GM12878 (cell line): ENCODE measurements at places on chromosomes 6 and 20.

DNA sequence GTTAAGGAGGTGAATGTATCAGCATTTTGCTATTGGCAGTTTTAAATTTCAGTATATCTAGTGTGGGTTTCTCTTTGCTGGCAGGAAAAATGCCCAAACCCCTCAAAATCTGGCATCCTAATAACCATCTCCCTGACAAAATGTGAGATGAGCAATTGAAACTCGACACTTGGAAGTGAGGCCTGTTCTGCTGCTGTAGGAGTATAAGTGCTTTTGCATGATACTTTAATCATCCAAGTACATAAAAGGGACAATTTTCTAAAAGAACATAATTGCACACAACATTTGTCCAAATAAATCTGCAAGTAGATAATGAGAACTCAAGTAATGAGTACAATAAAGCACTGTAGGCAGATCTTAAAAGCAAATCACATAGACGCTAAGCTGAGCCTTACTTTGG, 36.5 kb downstream of the LAMP5 start:
- no peak for DNase-seq
- no peaks in the 10 kb centered on the region for H3K4me1 ChIP-seq
- H3K4me3 ChIP-seq, result no peak overlapping the region
- H3K36me3 ChIP-seq, result no peaks in the 10 kb centered on the region
- H3K27ac ChIP-seq, result no peak overlapping the region
- H3K27me3 ChIP-seq, result no peaks in the 10 kb centered on the region

DNA sequence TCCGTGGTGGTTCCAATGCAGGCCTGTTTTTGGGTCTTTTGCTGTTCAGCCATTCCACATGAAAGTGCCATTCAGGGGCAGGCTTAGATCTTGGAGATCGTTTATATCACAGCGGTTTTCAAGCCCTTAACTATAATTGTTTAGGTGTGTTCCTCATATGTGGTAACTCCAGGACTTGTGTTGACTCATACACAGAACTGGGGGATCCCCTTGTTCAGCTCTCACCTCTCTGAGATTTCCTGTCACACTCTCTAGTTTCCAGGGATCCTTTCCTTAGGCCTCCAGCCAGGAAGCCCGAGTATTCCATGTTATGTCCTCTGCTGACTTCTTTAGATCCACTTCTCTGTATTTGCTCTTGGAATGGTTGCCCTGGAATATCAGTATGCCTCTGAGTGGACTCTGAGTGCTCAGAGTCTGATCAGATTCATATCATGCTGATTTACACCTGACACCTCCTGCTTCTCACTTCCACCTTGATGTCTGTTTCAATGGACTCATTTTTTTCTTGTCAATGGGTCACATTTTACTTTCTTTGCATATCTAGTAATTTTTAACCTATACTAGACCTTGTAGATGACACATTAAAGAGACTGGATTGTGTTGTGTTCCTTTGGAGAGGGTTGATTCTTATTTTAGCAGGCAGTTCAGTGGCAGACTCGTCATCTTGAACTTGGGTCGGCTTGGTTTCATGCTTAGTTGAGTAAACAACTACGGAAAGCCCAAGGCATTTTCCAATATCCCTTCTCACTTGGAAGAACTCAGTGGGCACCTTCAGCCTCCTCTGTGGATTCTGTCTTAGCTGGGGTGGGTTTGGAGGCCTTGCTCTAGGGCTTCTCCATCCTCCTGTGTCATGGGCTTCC, 13.1 kb downstream of the NTSR1 start:
- DNase-seq, result no peak
- no peaks in the 10 kb centered on the region for H3K4me1 ChIP-seq
- H3K36me3 ChIP-seq, result no peaks in the 10 kb centered on the region
- no peak overlapping the region for H3K27ac ChIP-seq

DNA sequence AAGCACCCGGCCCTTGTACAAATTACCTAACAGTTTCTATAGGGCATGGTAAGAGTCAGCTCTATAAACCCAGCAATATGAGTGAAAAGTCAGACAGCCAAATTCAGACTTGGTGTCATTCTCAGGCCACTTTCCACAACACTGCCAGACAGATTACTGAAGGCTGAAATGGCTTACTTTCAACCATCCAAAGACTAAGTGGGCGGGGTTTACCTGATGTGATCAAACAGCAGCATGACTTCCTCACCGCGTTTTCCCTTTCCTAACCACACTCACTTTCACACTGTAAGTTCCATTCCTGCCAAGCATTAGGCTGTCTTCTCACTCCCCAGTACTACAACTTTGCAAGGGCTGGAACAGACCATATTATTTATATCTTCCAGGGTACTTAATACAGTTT, 85.9 kb downstream of the SMLR1 start:
- H3K27me3 ChIP-seq, result no peaks in the 10 kb centered on the region
- DNase-seq, result peak; percentile 21
- H3K4me1 ChIP-seq, result peaks cover 6% of the 10 kb centered on the region
- no peak overlapping the region for H3K27ac ChIP-seq
- no peaks in the 10 kb centered on the region; the same call in 1 of the 2 replicates for H3K36me3 ChIP-seq

- H3K27me3 ChIP-seq, result no peaks in the 10 kb centered on the region
- no peak overlapping the region for H3K27ac ChIP-seq
- H3K36me3 ChIP-seq, result no peaks in the 10 kb centered on the region
- no peak overlapping the region for H3K4me3 ChIP-seq
- no peaks in the 10 kb centered on the region for H3K4me1 ChIP-seq
Measured at GRCh38 chr6:133772567-133772966, 116.3 kb upstream of the TCF21 start.

- H3K27me3 ChIP-seq, result no peaks in the 10 kb centered on the region
- no peak for DNase-seq
- no peaks in the 10 kb centered on the region for H3K36me3 ChIP-seq
- H3K4me1 ChIP-seq, result peaks cover 7% of the 10 kb centered on the region
Measured at GRCh38 chr6:26198722-26199056, 111.5 kb downstream of the HFE start.

DNA sequence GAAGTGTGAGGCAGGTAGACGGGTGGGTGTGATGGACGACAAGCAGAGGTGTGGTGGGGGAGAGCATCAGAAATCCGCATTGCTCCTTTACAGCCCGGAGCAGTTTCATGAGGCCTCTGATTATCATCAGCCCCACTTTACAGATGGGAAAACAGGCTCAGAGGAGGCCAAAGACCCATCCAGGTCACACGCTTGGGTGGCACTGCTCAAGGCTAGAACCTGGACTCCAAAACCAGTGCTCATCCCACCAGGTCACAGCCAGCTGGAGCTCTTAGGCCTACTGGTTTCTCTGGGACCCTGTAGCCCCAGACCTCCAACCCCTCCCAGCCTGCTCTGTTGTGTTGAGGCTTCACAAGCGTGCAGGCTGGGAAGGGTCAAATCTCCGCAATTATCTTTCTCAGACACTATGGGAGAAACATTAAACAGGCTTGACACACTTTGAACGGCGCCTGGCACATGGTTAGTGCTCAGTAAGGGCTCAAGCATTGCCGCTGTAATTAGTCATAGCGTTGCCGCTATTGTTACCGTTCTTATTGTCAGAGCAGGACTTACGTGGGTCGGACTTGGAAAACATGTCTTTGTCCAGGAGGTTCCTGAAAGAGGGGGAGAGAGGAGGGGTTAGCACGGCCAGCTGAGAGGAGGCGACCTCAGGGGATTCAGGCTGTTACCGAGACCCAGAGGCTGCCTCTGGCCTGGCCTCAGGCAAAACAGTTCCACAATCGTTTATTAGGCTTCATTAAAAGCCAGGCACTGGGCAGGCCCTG, 16.6 kb downstream of the CPNE5 start:
- H3K4me3 ChIP-seq, result no peak overlapping the region
- no peaks in the 10 kb centered on the region for H3K4me1 ChIP-seq
- no peak overlapping the region for H3K27ac ChIP-seq

DNA sequence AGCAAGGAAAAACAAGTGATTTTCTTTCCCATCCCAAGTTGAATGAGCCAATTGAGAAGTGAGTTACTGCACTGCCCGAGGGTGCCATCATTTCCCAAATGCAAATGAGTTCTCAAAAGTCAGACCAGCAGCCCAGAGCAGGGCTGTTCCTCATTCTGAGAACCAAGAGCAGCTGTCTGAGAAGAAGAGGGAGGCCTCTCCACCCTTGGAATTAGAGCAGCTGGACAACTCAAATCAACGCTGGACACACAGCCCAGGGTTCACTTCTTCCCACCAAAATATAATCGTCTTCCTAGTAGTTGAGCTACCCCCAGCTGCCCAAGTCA, 4.6 kb upstream of the PREX1 start:
- no peaks in the 10 kb centered on the region for H3K36me3 ChIP-seq
- no peak for DNase-seq
- H3K4me1 ChIP-seq, result peaks cover 27% of the 10 kb centered on the region

DNA sequence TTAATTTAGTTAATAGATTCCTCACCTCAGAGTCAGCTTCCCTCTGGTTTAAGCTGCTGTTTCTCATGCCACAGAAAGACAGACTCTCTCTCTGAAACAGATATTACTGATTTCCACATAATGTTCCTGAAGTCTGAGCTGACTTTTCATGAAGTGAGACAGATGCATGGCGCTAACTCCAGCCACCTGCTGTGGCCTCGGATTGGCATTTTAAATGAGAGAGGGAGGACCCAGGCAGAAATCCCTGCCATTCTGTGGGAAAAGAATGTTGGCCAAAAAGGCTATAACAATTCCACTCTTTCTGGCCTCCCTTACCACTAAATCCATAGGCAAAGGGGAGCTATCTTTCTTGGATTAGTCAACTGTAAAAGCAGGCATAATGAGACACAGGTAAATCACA, 354.1 kb upstream of the CDH4 start:
- H3K4me1 ChIP-seq, result no peaks in the 10 kb centered on the region
- H3K27me3 ChIP-seq, result no peaks in the 10 kb centered on the region
- DNase-seq, result no peak
- no peak overlapping the region for H3K27ac ChIP-seq

DNA sequence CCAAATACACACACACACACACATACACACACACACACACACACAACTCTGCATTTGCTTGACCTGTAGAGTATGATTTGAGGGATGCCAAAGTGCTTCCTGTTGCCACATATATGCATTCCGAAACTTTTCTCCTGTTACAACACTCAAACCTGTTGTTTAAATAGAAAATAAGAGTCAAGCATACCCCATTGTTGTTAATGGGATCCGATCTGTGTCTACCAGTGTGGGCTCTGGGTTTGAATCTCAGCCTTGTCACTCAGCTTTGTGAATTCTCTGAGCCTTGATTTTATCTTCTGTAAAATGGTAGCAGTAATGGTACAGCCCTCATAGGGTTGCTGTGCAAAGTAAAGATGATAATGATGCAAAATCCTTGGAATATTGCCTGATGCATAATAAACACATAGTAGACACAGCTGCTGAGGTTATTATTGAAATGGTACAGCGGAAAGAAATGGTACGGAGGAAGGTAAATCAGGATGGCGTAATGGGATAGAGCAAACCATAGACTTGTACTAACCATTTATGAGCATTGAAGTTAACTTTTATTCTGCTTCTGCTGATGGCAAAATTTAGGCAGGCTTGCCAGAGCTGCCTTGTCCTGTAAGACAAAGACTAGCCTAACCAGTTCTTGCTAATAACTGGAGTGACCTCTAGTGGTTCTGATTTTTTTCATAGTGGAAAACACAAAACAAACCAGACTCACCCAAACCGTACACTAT, 113.5 kb upstream of the PHACTR1 start:
- no peak for DNase-seq
- H3K4me1 ChIP-seq, result peaks cover 32% of the 10 kb centered on the region
- H3K36me3 ChIP-seq, result no peaks in the 10 kb centered on the region
- H3K27ac ChIP-seq, result no peak overlapping the region

GRCh38 chr6:48996461-48997119, 466.5 kb downstream of the MMUT start:
- no peaks in the 10 kb centered on the region for H3K27me3 ChIP-seq
- no peak for DNase-seq
- no peaks in the 10 kb centered on the region for H3K4me1 ChIP-seq
- H3K36me3 ChIP-seq, result no peaks in the 10 kb centered on the region
- H3K4me3 ChIP-seq, result no peak overlapping the region
- no peak overlapping the region for H3K27ac ChIP-seq

DNA sequence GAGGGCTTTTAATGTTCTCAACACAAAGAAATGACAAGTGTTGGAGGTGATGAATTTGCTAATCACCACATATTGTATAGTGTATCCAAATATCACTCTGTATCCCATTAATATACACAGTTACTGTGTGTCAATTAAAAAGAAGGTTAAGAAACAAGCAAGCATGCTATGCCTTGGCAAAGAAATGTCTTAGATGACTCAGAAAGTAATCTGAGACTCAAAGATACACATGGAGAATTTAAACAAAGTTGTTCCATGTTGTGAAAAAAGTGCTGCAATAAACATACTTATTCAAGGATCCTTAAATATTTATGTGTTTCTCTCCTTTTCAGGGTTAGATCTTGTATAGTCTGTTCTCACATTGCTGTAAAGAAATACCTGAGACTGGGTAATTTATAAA, 300.9 kb downstream of the DHX35 start:
- no peak overlapping the region for H3K4me3 ChIP-seq
- DNase-seq, result no peak
- no peaks in the 10 kb centered on the region for H3K4me1 ChIP-seq
- H3K27ac ChIP-seq, result no peak overlapping the region
- H3K36me3 ChIP-seq, result no peaks in the 10 kb centered on the region
- H3K27me3 ChIP-seq, result no peaks in the 10 kb centered on the region

GRCh38 chr6:107154131-107154800, 39.0 kb upstream of the BEND3 start:
- H3K4me1 ChIP-seq, result 0 out of 2 replicates have a peak, but pooled peaks cover 8% of the 10 kb centered on the region
- no peak for DNase-seq
- H3K27ac ChIP-seq, result no peak overlapping the region
- H3K36me3 ChIP-seq, result no peaks in the 10 kb centered on the region
- no peaks in the 10 kb centered on the region for H3K27me3 ChIP-seq

DNA sequence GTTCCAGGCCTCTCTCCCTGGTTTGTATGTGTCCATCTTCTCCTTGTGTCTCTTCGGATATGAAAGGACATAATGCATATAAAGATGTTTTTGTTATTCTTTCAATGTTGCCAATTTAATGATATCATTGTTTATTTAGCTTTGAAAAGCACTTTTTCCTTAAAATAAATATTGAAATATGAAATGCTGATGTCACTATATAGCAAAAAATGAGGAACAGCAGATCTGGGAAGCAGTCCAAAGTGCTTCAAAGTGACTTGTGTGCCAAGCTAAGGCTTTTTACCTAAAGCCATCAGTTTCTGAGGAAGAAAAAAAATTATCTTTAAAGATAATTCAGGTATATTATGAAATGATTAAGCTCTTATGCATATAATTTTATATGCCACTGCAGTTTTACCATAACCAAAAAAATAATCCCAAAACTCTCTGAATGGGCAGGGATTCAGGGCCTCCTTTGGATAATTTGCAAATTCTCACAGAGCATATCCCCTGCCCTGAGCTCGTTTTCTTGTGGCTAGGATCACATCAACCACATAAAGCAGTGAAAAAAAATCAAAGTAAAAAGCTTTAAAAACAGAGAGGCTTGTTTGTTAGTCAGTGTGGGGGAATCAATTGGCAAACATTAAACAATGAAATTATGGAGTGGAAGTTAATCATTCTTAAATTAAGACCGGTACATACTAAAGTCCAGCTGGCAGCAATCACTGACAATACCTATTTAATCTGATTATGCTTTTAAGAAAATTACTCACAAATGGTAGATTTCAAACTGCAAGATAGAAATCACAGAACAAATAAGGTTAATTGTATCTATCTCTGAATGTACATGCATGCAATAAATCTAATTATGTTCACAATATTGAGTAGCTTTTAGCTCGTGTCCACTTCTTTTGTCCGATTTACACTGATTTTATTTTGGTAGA, 1027.9 kb upstream of the ADGRB3 start:
- H3K4me1 ChIP-seq, result no peaks in the 10 kb centered on the region
- H3K36me3 ChIP-seq, result no peaks in the 10 kb centered on the region
- no peaks in the 10 kb centered on the region for H3K27me3 ChIP-seq
- no peak overlapping the region for H3K4me3 ChIP-seq
- DNase-seq, result no peak

GRCh38 chr20:31633339-31633914, 4.3 kb upstream of the COX4I2 start:
- DNase-seq, result no peak
- no peaks in the 10 kb centered on the region for H3K27me3 ChIP-seq
- no peaks in the 10 kb centered on the region for H3K4me1 ChIP-seq
